Activated gamma-delta T cell treated with anti-CD3 and anti-CD28 coated beads, Interleukin-2, amount 50 U/mL, for 16 hours (primary cell): ENCODE measurements at places on chromosomes 6 and 20.

- DNase-seq = no peak
Observed at GRCh38 chr6:64014595-64014994, 379.0 kb downstream of the PHF3 start.

- no peak for DNase-seq
Observed at GRCh38 chr6:108672641-108673040, 111.9 kb downstream of the FOXO3 start.

DNA sequence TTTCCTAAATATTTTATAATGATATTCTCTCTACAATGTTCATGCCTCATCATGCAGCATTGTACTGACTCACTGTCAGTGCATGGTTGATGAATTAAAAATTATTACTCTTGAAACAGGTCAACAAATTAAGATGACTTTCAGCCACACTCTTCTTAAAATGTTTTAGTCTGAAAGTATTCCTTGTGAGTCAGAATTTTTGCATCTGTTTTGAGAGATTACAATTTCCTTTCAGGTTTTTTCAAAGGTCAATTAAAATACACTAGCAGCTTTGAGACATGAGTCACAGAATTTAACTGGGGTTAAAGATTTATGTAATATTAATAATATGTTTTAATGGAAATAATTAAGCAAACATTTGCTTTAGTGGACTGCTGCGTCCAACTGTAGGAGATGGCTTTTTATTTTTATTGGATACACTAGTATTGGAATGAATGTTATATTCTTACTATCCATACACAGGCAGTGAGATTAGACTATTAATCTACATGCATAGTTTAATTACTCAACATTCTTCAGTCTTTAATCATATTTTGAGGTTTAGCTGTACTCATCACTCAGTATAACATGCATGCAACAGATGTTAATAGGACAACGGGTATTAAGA is 9.7 kb downstream of the COL12A1 start:
- no peak for DNase-seq

DNA sequence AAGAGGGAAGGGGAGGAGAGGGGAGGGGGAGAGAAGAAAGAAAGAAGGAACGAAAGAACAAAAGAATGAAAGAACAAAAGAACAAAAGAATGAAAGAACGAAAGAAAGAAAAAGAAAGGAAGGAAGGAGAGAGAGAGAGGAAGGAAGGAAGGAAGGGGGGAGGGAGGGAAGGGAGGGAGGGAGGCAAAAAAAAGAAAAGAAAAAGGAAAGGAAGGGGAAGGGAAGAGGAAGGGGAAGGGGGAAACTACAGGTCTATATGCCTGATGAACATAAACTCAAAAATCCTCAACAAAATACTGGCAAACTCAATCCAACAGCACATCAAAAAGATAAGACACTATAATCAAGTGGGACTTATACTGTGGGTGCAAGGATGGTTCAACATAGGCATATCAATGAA is 13.7 kb upstream of the LGSN start:
- DNase-seq = no peak

DNA sequence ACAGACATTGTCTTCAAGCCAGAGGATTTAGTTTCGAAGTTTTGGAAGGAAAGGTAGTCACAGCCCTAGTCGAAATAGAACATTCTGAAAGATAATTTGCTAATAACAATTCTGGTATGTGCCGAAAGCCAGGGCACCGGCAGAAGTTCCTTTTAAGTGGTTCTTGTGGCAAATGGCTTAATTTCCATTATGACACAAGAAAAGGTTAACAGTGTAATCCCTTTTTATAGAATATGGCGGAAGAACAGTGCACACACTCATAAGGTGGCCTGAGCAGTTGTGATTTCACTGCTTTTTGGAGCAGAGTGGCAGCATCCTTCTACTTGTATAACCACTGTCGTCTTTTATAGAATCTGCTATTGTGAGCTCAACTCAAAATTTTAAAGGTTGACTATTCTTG is 152.4 kb downstream of the SASH1 start:
- DNase-seq = no peak

- no peak for DNase-seq
Observed at GRCh38 chr6:139779988-139780774, 405.7 kb upstream of the CITED2 start.

DNA sequence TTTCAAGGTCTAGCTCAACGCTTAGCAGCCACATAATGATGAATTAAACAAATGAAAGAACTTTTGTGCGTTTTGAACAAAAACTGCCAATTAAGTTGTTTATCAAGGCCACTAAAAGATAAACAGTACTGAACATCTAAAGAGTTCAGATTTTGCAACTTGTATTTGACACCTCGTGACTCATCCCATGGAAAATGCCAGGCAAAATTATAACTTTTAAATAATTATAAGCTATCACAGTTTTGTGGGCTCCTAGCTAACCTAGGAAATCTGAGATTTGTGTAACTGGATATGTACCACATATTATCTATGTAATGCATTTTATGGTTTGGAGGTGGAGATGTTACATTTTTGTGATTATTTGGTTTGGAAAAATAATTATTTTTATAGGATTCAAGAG is 9.6 kb upstream of the BAG2 start:
- no peak for DNase-seq

- DNase-seq = no peak
Observed at GRCh38 chr6:21295506-21296240, 297.9 kb upstream of the SOX4 start.

DNA sequence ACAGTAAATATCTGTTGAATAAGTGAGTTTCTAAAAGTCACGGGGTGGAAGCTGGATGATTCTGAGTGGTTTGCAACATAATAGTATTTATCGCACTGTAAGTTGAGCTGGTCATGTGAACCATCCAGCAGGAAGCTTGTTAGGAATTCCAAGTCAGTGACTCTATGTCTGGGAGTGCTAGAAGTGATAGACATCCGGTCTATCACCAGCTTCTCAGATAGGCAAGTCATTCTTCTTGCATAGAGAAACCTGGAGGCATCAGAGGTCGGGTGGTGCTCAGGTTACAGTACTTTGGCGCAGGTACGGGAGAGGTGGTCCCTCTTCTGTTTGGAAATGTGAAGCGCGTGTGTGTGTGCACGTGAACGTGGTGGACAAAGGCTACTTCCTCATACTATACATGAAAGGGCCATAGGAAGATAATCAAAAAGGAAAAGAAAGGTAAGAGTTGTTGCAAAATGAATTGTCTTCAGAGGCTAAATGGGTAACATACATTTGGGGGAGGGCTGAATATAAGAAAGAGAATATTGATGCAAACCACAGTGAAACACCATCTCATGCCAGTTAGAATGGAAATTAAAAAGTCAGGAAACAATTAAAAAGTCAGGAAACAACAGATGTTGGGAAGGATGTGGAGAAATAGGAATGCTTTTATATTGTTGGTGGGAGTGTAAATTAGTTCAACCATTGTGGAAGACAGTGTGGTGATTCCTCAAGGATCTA is 299.3 kb upstream of the ZFP64 start:
- no peak for DNase-seq

- DNase-seq = no peak
Observed at GRCh38 chr6:125363039-125363823, 61.5 kb upstream of the HDDC2 start.

DNA sequence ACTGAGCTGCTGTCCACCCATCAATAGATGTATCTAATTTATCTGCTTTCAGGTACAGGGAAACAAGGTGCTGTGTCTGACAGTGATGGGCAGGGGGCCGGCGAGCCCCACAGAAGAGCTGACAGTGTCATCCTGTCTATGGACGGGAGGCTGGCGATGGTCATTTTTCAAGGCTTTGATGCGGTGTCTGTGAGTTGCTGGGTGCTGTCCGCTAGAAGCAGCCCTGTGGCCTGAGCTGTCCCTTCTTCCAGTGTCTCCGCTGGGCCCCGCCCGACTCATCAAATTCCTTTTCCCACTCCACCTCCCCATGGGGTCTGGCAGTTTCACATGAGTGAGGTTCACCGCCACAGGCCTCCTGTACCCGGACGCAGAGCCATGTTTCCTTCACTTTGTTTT is 161.4 kb upstream of the PMEPA1 start:
- no peak for DNase-seq

DNA sequence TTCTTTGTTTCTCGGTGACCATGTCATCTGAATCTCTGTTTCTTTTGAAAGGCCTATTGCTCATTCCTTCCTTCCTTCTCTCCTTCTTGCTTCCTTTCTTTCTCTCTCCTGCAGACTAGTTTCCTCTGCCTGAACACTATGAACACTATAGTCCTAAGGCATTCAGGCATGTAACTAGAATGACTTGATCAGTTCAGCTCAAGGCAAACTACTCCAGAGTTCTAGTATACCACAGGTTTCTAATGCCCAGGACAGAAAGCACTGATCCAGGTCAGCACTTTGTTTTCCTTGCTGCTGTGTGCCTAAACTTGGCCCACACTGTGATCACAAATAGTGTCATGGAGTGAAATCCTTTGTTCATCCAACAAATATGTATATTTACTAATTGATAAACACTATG is 324.1 kb upstream of the GJE1 start:
- no peak for DNase-seq

GRCh38 chr6:142676647-142677192 is 268.3 kb downstream of the HIVEP2 start:
- DNase-seq = no peak

GRCh38 chr20:40293740-40294139 is 395.3 kb downstream of the MAFB start:
- no peak for DNase-seq

DNA sequence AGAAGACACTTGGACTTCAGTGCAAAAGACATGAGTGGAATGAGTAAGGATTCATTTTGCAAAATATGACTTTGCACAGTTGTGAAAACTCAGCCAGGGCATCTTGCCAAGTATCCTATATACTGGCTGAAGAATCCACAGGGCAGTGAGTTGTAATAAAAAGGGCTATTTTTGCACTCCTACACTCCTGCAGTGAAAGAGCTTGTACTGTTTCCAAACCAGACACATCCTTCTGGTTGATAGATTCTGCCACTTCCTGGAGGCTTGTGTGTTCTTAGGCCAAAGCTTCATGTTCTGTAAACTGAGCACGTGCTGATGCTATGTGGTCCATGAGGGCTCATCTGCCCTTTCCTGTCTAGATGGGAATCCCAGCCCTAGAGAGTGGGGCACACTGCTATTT is 34.9 kb downstream of the GMPR start:
- DNase-seq = no peak

DNA sequence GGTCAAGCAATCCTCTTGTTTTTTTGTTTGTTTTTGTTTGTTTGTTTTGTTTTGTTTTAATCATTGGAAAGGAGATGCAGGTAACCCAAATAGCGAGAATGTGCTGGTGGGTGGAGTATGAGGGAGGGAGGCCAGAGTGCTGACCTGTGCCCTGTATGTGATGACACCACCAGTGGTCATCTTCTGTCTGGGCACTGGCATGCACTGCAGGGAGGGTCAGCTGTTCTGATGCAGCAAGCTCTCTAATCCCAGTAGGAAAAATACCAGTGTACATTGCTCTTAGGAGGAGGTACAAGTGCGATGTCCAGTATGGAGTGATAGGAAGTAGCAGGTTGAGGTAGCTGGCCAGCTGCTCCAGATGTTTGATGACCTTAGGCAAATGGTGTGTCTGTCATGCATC is 2.9 kb upstream of the CST1 start:
- no peak for DNase-seq

GRCh38 chr20:53258741-53259140 is 286.6 kb downstream of the TSHZ2 start:
- no peak for DNase-seq

DNA sequence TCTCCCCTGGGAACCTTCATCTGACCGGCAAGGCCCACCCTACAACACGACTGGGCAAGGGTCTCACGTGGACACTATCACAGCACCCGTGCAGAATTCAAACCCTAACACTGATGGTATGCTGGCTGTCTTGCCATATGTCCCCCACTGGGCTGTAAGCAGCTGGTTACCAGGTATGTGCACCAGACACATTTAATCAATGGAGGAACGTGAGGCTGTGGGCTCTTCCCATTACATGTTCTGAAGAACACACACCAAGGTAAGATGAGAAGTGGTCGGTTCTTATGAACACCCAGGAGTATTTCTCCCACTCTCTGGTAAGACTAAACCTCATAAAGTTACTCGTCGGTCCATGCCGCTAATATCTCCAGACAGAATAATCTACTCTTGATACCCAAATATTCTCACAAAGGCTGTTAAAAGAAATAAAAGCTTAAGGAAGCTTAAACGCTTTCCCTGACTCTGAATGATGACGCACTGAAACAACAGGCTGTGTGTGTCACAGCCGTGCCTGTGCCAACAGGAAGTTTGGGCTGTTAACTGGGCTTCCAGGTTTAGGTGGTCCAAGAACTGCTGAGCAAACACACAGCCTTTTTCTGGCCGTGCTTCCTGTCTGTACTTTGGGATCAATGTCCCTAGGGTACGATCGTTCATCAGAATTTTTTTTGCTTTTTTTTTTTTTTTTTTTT is 75.3 kb downstream of the SLC23A2 start:
- DNase-seq = no peak

DNA sequence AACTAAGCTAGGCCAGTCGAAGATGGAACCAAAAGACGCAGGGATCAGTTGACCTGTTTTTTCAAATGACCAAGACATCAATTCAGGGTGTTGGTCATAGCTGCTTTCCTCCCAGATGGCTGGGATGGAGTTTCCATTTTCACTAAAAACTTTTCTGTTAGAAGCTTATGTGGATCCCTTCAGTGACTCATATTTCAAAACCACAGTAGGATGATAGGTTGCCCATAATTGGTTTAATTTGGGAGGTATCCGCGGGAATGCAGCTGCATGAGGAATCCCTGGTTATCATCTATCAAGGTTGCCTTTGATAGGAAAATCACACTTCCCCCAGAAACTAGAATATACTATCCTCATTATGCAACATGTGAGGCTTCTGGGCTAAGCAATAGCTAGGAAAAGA is 150.9 kb upstream of the MLIP start:
- no peak for DNase-seq

GRCh38 chr6:148620579-148621298 is 126.1 kb upstream of the UST start:
- no peak for DNase-seq

DNA sequence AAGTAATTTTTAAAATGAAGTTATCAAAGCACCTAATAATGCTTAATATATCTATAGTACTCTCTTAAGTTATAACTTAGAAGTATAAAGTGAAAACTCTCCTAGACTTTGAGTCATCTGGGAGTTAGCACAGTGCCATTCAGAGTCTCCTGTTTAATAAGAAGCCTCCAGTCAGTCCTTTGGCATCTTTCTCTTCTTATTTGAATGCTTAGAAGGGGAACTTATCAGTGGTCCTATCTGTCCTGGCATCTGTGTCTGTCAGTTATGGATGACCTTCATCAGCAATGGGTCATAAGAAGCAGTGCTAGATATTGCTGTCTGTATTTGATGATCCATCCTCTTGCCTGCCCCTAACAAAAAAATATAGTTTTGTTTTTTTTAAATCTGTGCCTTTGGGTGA is 15.2 kb downstream of the TMEM200A start:
- DNase-seq = no peak

- DNase-seq = no peak
Observed at GRCh38 chr20:63316502-63316921, 23.5 kb downstream of the COL20A1 start.

GRCh38 chr6:122482750-122483080 is 11.1 kb upstream of the SERINC1 start:
- DNase-seq = no peak

DNA sequence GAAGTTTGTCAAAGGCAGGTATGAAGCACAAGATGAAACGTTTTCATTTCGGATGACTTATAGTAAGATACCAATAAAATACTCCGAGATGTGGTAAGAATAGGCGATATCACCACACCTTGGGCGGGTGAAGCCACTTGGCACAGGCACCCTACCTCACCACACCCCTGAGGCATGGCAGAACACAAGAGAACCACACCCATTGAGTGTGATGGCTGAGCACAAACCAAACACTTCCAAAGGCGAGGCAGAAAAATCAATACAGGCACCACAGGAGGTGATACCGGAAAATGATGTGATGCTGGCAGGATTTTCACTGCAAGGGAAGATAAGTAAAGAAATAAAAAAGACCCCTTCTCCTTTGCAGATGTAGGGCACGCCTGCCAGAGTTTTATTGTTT is 332.9 kb upstream of the PRDM1 start:
- DNase-seq = no peak
